ENCODE measurements at places on chromosomes 7 and 10.

DNA sequence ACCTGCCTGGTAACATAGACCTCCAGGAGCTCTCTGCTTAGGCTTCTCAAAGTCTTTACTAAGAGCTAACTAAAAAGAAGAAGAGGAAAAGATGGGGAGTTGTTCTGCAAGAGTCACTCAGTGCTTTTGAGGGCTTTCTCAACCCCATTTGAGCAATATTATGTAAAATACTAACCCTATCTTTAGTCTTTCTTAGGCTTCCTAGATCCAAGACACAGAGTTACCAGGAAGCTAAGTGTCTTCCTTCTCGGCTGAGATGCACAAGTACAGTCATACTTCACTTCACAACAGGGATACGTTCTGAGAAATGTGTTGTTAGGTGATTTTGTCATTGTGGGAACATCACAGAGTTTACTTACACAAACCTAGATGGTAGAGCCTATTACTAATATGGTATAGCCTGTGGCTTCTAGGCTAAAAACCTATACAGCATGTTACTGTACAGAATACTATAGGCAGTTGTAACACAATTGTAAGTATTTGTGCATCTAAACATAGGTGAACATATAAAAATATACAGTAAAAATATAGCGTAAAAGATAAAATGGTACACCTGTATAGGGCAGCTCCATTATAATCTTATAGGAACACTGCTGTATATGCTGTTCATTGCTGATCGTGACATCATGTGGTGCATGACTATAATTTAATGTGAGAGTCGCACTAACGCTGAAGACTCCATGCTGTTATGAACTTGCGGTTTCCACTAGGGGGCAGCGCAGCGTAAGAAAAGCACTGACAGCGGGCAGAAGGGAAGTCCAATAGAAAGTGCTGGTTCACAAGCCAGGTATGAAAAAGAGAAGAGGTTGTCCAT, 16.3 kb downstream of the ANKRD22 start:
- peak; percentile 71 for DNase-seq

DNA sequence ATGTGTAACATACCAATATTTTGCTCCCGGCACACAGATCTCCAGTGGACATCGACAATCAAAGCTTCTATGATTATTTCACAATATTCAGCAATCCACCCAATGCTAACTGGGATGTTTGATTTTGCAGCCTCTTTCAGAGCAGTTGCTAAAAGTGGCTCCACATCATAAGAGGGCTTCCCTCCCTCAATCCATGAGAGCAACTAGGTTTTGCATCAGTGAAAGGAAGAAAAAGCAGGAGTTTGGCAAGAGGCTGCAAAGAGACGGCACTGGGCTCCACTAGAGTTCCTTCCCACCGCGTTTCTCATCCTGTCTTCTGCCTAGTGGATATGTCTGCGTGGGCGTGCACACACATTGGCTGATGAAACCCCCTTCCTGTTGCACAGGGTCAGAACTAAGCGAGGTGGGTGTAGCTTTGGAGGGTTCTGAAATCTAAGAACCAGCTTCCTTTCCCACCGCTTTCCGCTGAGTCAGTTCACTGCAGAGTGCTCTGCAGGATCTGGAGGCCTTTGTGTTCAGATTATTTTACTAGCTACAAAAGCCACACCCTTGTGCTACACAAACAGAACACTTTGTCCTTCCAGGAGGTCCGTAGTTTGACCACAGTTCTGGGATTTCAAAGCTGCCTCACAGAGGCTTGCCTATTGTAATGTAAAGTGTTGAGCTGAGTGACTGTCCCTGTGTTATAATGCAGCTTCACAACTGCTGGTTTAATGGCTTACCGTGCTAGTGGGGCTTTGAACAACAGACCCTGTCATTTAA, 28.1 kb downstream of the ARL4A start:
- DNase-seq = peak; percentile 68

DNA sequence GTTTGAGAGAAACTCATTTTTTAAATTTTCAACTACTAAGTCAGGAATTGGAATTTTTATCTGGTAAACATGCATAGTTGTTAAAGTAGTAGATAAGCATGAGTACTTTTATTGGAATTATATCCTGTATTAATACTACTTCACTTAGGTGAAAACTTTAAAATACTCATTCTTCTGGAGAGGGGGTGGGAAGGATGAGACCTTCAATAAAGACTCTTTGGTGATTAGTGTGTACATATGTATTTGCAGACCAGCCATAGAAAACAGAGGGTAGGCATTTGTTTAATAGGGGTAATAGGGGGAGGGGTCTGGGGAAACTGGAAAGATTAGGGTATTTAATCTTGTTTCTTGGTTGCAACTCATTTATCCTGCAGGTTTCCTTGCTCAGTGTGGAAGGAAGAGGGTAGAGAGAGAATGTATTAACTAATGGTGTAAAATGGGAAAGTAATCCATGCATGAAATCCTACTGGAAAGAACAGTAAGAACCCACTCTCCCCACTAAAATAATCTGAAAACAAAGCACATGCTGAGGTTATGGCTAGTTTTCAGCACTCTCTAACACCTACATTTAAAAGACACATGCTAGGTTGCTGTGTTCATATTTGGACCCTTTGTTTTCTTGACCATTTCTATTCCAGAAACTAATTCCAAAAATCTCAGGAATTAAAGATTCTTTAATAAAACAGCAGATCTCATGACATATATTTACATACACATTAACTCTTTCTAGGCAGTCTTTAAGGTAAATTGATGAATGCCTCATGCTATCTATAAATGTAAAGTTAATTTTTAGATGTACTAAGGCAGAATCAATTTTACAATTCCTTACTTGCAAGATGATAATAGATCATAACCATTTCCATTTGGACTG, 6.2 kb upstream of the IGF2BP3 start:
- no peak for DNase-seq

DNA sequence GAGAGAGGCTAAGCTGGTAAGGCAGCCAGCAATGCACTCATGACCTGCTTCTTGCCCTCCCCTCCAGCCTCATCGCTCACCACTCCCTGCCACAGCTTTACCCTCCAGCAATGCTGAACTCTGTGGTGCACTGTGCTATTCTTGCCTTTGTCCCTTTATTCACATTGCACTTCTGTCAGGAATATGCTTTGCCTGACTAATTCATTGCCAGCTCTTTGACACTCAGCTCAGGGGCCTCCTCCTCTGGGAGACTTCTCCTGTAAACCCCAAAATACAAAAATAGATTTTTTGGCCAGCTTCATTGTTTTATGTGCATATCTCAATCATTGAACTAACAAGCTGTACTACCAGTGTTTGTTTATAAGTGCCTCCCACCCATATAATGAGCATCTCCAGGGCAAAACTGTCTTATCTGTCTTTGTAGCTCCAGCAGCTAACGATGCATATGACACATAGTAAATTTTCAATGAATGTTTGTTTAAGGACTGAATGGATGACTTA, 8.2 kb downstream of the CNNM1 start:
- DNase-seq = no peak

DNA sequence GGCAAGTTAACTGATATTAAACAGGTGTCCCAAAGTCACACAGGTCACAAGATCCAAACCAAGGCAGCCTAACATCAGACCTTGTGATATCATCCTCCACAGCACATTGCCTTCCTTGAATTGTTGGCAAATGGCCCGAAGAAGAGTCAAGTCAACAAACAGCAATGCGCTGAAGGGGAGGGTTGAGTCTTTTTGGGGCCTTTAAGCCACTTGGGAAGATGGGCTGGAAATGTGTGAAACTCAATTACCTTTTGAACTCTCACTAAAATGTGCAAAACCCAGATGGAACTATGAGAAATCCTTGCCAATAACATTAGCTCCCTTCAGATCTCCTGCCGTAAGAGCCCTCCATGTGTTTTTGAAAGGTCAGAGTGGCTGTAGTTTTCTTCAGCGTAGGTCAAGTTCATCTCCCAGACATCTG, 47.9 kb upstream of the STK17A start:
- no peak for DNase-seq

- no peak for DNase-seq
These were observed 424.2 kb upstream of the LRGUK start for GRCh38 chr7:133702960-133703359.

DNA sequence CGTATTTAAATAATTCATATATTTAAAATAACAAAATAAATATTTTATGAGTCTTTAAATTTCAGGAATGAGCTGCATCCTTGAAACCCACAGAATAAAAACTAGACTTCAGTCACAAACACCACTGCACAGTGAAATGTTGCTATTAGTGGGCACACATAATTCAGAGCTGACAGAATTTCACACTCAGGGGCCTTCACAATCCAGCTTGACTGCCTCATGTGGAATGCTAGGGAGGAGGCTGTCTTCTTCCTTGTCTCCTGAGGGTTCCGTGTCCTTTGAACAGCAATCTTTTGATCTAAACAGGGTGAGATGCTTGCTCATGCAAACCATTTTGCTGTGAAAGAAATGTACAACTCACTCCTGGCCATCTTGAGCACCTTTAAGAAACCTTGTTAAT, 346.7 kb downstream of the CCSER2 start:
- DNase-seq = no peak

DNA sequence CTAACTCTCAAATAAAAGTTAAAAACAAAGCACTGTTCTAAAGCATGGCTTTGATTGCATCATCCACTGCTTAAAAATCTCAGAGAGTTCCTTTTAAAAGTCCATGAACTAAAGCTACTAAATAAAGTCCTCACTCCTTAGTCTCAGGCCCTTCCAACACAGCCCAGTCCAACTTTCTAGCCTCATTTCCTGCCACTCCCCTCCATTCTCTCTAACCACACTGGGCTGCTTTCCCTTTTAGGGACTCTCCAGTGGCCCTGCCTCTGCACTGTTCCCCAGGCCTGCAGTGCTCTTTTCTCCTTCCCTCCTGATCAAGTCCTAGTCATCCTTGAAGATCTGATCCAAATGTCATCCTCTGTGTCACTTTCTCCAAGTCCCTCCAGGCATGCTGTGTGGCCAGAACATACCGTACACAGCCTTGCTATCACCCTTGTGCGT, 56.9 kb upstream of the PPP1R3C start:
- DNase-seq = peak; percentile 55

DNA sequence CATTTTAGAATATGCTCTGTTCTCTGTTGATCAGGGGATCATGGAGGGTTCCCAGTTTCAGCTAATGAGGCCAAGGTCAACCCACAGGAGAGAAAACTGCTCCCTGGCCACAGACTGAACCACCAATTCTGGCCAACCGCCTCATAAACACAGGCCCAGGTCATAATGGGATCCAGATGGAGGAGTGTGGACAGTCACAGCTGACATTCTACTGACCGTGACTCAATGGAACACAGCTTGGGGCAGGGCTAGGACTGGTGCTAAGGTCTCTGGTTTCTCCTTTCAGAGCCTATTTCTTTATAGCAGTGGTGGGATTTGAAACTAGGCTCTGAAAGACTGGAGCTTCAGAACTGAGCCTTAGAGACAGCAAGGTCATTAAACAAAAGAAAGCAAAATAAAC, 68.3 kb downstream of the HIPK2 start:
- no peak for DNase-seq

DNA sequence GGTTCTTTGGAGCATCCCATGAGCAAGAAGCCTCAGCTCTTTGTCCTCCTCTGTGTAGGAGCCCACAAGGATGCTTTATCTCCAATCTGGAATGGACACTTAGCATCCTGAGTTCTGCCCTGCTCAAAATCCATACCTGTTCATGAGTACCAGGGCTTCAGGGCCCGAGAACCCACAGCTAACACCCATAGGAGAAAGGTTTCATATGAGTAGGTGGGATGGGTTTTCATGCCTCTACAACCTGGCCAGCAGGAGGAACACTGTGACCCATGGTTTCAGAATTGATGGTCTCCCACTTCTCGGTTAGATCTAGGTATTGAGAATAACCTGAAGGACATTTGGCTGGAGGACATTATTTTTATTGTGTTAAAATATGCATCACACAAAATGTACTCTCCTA, 57.8 kb downstream of the TBXAS1 start:
- DNase-seq = no peak

GRCh38 chr7:43295429-43295828, 183.0 kb downstream of the HECW1 start:
- no peak for DNase-seq

- no peak for DNase-seq
These were observed 173.5 kb downstream of the DNAJC1 start for GRCh38 chr10:21830037-21830436.

GRCh38 chr7:2607122-2607922, 24.5 kb upstream of the TTYH3 start:
- DNase-seq = peak; percentile 54

- no peak for DNase-seq
These were observed 337.2 kb upstream of the LRGUK start for GRCh38 chr7:133789974-133790373.

- DNase-seq = peak; percentile 91
These were observed 123.9 kb downstream of the TAX1BP1 start for GRCh38 chr7:27863880-27864279.

DNA sequence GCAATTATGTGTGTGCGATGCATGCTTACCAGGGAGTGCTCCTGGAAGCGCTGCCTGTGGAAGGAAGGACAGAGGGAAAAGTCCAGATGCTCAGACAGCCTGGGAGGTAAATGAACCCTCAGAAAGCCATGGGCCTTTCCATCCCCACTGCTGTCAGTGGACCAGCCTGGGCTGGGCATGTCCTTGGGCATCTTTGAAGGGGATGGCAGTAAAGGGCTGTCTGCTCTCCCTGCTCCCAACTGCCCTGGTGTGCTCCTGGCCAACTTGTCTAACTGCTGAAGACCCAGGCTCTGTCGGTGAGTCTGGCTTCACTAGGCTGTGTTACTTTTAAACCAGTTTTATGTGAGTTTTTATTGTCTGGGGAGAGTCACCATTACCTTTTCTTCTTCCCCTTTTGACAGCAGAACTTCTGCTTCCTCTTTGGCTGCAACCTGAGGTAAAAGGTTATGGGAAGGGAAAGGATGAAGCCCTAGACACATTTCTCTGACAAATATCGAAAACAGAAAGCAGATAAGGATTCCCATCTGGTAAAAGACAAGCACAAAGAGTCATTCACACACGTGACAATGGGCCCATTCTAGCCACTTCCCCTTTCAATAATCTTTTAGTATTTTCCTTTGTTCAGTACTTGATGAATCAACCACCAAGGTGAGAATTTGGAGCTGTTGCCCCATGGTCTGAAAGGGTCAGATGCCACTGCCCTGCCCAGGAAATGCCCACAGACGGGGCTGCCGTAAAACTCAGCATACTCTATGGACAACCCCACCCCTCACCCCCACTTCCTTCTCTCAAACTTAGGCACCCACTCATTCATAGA, 27.6 kb upstream of the PIK3AP1 start:
- DNase-seq = no peak

- no peak for DNase-seq
These were observed 428 bp downstream of the ADARB2 start for GRCh38 chr10:1736972-1737221.

GRCh38 chr7:159027056-159027788, 117.4 kb downstream of the VIPR2 start:
- no peak for DNase-seq

DNA sequence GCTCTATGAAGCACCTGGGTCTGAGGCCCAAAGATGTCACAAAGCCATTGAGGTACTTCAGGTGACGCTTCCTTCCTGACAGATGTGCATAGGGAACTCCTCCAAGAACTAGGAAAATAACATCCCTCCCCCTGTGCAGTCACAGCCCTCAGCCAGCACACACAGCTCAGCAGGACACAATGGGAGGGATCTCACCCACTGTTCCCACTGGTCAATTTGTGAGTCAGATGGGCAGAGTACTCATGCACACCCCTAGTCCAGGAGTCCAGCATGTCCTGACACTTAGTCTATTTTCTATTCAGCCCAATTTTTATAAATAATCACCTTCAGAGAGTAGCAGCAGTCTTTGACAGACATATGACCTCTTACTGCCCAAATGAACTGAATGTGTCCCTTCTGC, 60.7 kb upstream of the PFKP start:
- no peak for DNase-seq

GRCh38 chr7:85004402-85004801, 182.5 kb downstream of the SEMA3D start:
- peak; percentile 23 for DNase-seq
